ENCODE measurements at places on chromosomes 12 and 14. TPM values are rescaled to one million over a fixed set of nuclear protein-coding genes. Genes with fewer than 3 reads are reported as not detected.

Gene DDX55
- total RNA-seq: 33.9 TPM

Gene GSC
- total RNA-seq: not detected

Gene FOXN4
- not detected for total RNA-seq

Gene DEGS2
- under 0.01 TPM for total RNA-seq

Gene SERPINA9
- not detected for total RNA-seq

Gene ERBB3
- total RNA-seq: not detected

Gene MORN3
- total RNA-seq: 0.29 TPM

Gene FSCB
- not detected for total RNA-seq

Gene KCNK10
- not detected for total RNA-seq

Gene CMTM5
- not detected for total RNA-seq

Gene KRT73
- not detected for total RNA-seq

Gene NTF3
- not detected for total RNA-seq

Gene SLC38A4
- total RNA-seq: 0.07 TPM

Gene IL23A
- total RNA-seq: not detected

Gene TCL1B
- total RNA-seq: not detected

Gene NINJ2
- 1.4 TPM for total RNA-seq

Gene GALNT16
- total RNA-seq: 0.07 TPM

Gene AHNAK2
- total RNA-seq: 112 TPM

Gene SMIM41
- total RNA-seq: not detected

Gene TMEM260
- 22.9 TPM for total RNA-seq

Gene GRIN2B
- total RNA-seq: not detected

Gene NRIP2
- total RNA-seq: not detected

Gene TAS2R50
- 6.0 TPM for total RNA-seq

Gene KIF26A
- total RNA-seq: 12.4 TPM

Gene PRPF40B
- total RNA-seq: 6.3 TPM

Gene RNF212B
- total RNA-seq: not detected

Gene RABGGTA
- 26.1 TPM for total RNA-seq

Gene NDRG2
- not detected for total RNA-seq

Gene KRT83
- total RNA-seq: not detected

Gene TTC7B
- 62.5 TPM for total RNA-seq

Gene TAS2R19
- total RNA-seq: 9.8 TPM
